ENCODE measurements at places on chromosomes 2 and 18. TPM values are rescaled to one million over a fixed set of nuclear protein-coding genes. Genes with fewer than 3 reads are reported as not detected.

GRCh38 chr2:68391869-68392268 lies 26.8 kb downstream of the PLEK start:
- no peak for DNase-seq
- H3K4me1 ChIP-seq, result no peaks in the 10 kb centered on the region
- no peak overlapping the region for H3K4me3 ChIP-seq
- no peak overlapping the region for H3K27ac ChIP-seq
- no peaks in the 10 kb centered on the region for H3K36me3 ChIP-seq

GRCh38 chr2:55837073-55837472 lies 86.5 kb downstream of the EFEMP1 start:
- no peaks in the 10 kb centered on the region for H3K4me1 ChIP-seq
- H3K27me3 ChIP-seq, result no peaks in the 10 kb centered on the region
- H3K36me3 ChIP-seq, result no peaks in the 10 kb centered on the region
- H3K27ac ChIP-seq, result no peak overlapping the region

Gene STPG4
- total RNA-seq, result not detected

- peaks cover 8% of the 10 kb centered on the region for H3K4me1 ChIP-seq
- peak; percentile 59 for DNase-seq
- H3K4me3 ChIP-seq, result no peak overlapping the region
- peaks cover 5% of the 10 kb centered on the region for H3K36me3 ChIP-seq
Measured at GRCh38 chr2:54657664-54658083, 65.8 kb upstream of the EML6 start.

DNA sequence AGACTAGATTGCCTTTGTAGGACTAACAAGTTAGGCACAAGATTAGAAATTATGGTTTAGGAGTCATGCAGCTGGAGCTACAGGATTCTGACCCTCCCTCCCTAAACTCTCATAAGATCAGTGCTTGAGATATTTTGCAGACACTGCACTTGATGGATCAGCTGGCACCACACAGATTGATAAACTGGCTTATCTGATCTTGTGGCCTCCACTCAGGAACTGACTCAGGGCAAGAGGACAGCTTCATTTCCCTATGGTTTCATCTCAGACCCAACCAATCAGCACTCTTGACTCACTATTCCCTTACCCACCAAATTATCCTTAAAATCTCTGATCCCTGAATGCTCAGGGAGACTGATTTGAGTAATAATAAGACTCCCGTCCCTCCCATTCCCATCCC lies 152.3 kb downstream of the DIS3L2 start:
- no peak overlapping the region for H3K4me3 ChIP-seq
- DNase-seq, result no peak
- H3K36me3 ChIP-seq, result no peaks in the 10 kb centered on the region
- no peaks in the 10 kb centered on the region for H3K4me1 ChIP-seq
- H3K27ac ChIP-seq, result no peak overlapping the region

Gene ABCG8
- total RNA-seq, result not detected

DNA sequence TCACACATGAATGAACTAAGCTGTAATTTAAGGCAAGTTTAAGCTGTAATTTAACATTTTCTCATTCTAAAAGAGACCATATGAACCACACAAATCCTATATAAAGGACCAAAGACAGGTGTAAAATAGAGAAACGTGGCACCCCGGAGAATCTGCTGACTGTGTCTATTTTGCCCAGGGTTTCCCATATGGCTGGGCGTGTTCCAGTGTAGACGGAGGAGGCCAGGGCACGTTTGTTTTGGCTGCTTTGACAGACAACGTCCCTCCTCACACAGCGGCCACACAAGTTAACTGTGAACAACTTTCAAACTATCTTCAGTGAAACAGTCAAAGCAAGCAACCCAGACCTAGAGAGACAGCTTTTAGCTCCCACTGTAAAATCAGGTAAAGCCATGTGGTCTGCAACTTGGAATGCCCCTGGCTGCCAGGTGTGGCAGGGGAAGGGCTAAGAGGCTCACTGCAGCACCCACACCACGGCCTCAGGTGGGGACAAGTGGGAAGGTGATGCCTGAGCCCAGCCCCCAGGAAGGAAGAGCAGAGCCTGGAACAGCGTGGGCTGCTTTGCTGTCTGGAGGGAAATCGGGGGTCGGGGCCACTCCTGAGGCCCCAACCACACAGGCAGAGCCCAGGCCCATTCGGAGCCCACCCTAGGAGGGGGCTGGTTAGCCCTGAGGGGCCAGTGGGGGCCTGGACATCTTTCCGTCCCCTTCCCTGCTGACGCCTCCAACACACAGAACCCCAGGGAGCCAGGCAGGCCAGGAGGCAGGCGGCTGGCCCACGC lies 40.7 kb downstream of the SLC66A2 start:
- peaks cover 7% of the 10 kb centered on the region for H3K36me3 ChIP-seq
- no peak overlapping the region for H3K4me3 ChIP-seq
- no peaks in the 10 kb centered on the region for H3K27me3 ChIP-seq
- no peak overlapping the region for H3K27ac ChIP-seq
- no peak for DNase-seq
- peaks cover 23% of the 10 kb centered on the region for H3K4me1 ChIP-seq

DNA sequence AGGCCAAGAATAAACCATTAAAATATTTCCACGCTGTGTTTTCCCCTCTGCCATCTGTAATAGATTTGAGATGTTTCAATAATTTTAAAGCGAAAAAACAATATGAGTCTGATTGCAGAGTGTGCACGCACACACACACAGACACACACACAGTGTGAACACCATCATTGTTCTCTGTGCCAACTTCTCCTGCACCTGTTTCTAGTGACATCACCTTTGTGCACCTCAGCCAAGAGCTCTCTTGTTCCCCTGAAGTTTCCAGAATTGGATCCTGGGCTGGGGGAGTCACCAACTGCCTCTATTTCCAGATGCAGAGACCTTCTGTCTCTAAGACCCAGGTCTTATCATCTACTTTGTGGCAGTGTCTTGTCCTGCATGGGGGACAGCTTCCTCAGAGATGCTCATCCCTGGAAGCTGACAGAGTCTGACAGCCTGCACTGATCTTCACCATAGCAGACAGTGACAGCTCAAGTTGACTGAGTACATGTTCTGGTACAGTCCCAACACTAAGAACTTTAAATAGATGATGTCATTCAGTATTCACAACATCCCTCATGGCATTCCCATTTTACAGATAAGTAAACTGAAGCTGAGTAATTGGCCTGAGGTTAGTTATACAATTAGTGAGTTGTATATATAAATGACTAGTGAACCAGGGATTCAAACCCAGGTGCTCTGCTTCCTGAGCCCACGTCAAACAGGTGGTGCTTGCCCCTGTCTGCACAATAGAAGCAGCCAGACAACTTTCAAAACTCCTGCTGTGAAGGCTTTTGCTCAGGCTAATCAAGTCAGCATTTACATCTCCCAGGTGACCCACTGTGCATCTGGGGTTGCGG lies 39.4 kb downstream of the ACOXL start:
- DNase-seq, result peak; percentile 18
- peaks cover 39% of the 10 kb centered on the region for H3K4me1 ChIP-seq
- no peak overlapping the region for H3K4me3 ChIP-seq
- no peaks in the 10 kb centered on the region for H3K36me3 ChIP-seq

- H3K36me3 ChIP-seq, result no peaks in the 10 kb centered on the region
- DNase-seq, result no peak
- H3K4me1 ChIP-seq, result no peaks in the 10 kb centered on the region
- no peak overlapping the region for H3K27ac ChIP-seq
- H3K27me3 ChIP-seq, result no peaks in the 10 kb centered on the region
Measured at GRCh38 chr2:153939124-153939796, 67.5 kb downstream of the GALNT13 start.

Data from gastrocnemius medialis (tissue), 4 donors.